ENCODE measurements at places on chromosomes 1 and 21. TPM values are rescaled to one million over a fixed set of nuclear protein-coding genes. Genes with fewer than 3 reads are reported as not detected.

DNA sequence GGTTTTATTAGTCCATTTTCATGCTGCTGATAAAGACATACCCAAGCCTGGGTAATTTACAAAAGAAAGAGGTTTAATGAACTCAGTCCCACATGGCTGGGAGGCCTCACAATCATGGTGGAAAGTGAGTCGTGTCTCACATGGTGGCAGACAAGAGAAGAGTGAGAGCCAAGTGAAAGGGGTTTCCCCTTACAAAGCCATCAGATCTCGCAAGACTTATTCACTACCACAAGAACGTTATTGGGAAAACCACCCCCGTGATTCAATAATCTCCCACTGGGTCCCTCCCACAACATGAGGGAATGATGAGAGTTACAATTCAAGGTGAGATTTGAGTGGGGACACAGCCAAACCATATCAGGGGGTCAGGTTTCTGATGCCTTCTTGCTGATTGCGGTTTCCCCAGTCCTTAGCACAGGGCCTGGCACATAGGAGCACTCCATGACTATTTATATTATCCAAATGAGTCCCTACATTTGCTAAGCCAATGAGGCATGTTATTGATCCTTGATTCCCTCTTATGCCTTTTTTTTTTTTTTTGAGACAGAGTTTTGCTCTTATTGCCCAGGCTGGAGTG, 35.3 kb upstream of the PAXBP1 start:
- no peak for DNase-seq

DNA sequence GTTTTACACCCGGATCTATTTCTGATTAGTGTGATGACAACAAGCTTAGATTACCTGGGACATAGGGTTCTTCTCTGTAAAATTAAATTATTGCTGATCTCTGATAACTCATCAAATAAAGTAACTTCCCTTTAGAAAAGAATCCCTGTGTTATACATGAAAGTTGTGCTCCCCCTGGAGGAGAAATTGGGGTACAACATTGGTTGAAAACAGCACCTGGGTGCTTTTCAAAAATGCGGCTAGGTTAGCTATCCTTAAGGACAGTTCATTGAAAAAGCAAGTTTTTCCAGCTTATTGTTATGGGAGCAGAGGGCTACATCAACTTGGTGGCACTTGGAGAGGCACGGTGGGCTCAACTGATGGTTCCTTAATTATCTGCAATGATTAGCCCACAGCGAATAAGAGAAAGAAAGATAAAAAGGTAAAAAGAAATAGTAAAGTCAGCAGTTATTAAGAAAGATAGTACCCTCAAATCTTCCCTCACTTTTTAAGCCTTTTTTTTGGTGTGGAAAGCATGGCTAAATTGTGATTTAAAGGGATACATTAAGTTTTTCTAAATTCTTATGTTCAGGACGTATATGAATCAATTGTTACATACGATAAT, 97.8 kb downstream of the FMN2 start:
- peak; percentile 77 for DNase-seq

GRCh38 chr1:196538473-196538872, 69.8 kb downstream of the KCNT2 start:
- no peak for DNase-seq

GRCh38 chr1:36599828-36600227, 117.1 kb upstream of the CSF3R start:
- DNase-seq, result no peak

- peak; percentile 77 for DNase-seq
These were observed 84.3 kb downstream of the CAPZB start for GRCh38 chr1:19400875-19401534.

DNA sequence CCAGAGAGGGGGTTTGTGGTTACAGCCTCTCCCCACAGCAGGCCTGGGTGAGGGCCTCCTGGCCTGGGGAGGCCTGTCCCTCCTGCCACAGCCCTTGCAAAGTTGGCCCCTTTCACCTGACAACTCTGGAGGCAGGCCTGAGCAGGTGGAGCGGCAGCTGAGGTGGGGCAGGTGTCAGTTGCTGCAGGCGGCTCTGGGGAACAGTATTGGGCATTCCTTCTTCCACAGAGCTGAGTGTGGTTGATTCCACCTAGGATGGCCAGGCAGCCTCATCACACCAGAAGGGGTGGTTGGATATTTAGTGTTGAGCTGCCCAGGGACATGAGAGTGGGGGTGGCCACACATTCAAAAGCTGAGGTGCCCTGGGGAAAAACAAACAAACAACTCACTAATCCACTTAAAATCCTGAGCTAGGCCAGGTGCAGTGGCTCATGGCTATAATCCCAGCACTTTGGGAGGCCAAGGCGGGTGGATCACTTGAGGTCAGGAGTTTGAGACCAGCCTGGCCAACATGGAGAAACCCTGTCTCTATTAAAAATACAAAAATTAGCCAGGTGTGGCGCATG, 31.1 kb downstream of the PIGP start:
- DNase-seq, result peak; percentile 75

- DNase-seq, result no peak
These were observed 285.8 kb upstream of the NEGR1 start for GRCh38 chr1:72568113-72568512.

DNA sequence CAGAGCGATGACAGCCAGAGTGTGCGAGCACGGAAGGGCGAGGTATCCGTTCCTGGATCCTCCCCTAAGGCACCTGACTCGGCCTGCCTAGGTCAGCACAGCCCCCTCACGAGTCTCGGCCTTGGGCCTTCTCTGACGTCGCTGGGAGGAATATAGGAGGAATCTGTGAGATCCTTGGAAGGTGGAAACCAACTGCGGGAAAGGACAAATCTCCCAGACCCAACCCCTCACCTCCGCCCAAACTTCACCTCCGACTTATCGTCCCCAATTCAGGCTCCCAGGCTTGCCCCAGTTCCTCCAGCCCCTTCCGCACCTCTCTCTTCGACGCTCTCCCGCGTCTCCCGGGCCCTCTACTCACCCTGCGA, 494 bp downstream of the APH1A start:
- DNase-seq, result no peak

DNA sequence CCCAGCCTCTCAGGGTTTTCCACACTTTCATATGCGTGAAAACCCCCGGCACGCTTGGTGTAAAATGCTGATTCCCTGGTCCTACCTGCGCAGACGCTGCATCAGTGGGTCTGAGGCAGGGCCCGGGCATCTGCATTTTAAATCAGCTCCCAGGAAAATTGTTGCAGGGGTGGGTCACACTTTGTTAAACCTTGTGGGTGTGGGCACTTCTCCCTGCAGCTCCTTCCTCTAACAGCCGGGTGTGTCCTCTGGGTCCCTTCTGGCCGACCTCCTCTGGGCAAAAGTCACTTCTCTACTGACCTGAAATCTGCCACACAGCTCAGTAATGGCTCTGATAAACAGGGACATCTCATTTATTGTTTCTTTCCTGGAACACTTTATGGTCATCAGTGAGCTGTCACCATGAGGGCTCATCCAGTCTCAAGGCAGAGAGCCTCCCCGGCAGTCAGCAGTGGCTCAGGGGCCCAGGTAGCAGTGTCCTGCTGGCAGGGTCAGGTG, 52.8 kb upstream of the TMPRSS2 start:
- no peak for DNase-seq

DNA sequence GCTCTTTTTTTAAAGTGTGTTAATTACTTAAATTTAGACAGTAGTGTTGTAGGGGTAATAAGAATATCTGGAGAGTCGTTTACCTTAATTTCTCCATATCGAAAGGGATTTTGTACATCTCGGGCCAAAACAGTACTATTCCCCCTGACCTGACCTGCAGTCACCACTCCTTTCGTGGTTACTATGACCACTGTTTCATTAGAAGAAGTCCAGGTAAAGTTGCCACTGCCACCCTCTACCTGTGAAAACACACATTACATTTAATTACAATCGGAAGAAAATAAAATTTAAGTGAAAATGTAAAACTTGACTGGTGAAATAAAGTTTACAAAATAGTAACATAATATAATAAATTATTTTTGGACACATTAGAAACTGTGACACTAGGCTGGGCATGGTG, 37.2 kb downstream of the NUP210L start:
- DNase-seq, result no peak

DNA sequence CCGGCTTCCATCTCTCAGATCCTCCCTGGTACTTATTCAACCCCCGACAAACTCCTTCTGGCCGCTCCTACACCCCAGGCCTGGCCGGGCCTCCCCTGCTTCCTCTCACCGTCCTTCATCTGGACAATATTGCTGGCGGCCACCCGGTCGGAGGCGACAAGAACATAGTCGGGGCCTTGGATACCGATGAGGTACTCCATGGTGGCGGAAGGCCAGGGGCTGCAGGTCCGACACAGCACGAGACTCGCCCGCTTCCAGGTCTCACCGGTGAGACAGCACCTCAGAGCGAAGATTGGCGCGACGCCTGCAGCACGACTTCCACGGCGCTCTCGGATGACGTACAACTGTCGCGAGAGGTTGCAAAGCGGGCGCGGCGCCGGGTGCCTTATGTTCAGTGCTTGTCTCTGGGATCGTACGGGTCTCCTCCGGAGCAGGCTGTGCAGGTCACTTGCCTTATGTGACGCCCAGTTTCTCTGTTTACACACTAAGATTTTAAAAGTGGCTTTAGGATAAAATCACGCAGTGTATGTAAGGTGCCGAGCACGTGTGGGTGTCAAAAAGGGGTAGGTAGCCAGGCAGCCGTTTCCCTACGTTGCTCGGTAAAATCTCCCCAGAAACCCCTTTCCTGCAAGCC, at the start of gene PSMB2:
PSMB2 (minus strand) TSS at position 294 of the 634 bp plus-strand sequence; CDS start at position 200, 94 bp downstream.
- DNase-seq, result peak; percentile 98

DNA sequence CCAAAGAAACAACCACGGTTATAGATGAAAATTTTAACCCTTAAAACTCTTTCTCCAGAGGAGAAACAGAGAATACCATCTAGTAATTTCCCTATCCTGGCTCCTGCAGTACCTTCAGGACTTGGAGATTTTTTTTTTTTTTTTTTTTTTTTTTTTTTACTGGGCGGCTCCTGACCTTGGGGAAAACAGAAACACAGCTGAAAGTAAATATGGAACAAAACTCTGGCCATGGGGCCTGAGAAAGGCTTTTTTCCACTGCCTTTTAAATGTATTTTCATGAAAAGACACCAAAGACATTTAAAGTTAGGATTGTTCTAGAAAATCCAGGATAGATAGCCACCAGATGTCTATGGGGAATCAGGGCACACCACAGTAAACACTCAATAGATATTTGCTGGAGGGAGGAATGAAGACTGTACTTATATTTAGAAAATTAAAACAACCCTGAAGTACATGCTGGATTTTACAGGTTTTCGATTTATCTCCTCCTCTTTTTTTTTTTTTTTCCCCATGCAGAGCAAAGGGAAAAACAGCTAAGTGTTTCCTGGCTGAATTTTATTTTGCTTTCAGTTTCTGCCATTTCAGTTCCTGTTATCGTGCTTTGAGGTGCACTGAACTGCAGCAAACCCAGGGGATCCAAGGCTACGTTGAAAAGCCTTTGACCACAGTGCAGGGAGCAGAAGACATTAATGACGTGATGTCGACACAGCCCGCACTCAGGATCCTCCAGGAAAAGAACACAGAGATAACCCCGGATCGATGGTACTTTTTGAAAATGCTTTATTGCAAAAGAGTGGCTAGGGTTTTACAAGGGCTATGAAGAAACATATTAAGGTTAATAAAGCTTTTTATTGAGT, 35.7 kb upstream of the CNN3 start:
- DNase-seq, result no peak

- DNase-seq, result no peak
These were observed 11.5 kb downstream of the PLEKHA6 start for GRCh38 chr1:204348242-204348641.

DNA sequence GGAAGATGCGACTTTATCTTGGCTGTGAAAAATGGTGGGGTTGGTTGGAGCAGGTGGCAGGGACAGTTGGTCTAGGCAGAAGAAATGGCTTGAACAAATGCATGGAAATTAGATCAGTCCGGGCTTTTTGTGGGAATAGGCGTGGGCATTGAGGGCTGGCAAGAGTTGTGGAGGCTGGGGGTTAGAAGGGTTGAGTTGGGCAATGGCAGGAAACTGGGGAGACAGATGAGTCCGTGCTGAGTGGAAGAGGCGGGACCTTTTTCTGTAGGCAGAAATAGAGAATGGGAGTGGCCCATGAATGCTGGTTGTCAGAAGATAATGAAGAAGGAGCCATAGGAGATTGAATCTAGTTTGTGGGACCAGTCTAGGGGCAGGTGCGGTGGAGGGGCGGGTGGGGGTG, 6.9 kb downstream of the PDPN start:
- DNase-seq, result no peak

DNA sequence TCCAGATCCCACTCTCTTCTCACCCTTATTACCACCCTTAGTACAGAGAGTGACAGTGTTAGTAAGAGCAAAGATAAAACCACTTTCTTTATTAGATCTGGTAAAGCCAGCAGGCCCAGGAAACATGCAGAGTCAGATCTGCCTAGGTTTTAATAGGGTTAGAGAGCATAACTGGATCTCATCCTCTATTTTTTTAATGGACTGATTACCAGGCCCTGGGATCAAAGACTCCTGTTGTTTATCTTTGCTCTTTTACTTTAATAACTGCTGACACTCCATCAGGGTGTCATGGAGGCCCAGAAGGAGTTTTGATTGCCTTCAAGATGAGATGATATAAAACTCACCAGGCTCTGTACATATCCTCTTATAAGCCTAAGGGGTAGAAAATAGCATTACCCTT, 45.3 kb upstream of the RGS5 start:
- DNase-seq, result no peak

DNA sequence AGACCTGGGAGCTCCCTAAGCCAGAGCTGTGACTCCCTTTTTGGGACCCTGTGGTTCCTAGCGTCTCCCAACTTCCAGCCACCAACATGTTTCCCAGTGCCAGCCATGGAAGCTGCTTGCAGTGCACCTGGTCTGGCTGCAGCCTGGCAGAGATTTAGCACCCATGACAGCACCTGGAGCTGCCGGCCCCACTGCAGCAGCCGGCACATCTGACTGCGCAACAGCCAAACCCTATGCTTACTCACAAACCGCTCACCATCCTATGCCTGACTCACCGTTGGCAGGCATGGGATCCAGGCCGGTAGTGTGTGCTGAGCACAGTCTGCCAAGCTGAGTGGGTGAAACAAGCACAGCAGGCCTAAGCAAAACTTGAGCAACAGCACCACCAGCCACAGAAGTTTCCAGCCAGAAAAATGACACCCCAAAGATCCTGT, 435.9 kb upstream of the PRMT6 start:
- DNase-seq, result peak; percentile 38

DNA sequence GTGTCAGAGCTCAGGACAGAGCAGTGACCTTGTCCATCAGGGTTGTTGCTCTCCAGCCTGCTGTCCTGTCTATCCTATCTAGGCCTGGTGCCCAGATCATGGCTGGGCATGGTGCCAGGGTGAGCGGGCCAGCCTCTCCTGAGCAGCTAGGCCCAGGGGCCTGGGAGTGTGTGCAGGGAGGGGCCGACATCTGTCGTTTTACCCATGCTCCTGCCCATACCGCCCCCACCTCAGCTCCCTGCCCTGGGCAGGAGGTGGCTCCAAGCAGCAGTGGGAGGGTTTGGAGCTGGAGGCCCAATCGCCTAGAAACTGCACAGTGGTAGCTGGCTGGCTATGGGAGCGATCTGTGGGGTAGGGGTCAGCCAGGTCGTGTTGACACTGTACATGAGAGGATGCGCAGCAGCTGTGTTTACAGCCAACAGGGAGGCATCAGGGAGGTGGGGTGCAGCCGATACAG, 6.5 kb downstream of the INSRR start:
- DNase-seq, result no peak

Gene KCNE2
- total RNA-seq, result 0.59 TPM

Gene MOV10
- 170 TPM for total RNA-seq

Gene MYOC
- not detected for total RNA-seq

Gene KIF17
- total RNA-seq, result 8.0 TPM

Gene AMY2B
- total RNA-seq, result 1.6 TPM
